H9 (cell line): ENCODE measurements at places on chromosomes 5 and 9. TPM values are rescaled to one million over a fixed set of nuclear protein-coding genes. Genes with fewer than 3 reads are reported as not detected.

GRCh38 chr9:123407217-123407851, 51.3 kb downstream of the CRB2 start:
- DNase-seq: no peak
- H3K27ac ChIP-seq: no peak overlapping the region
- no peaks in the 10 kb centered on the region for H3K27me3 ChIP-seq
- H3K4me3 ChIP-seq: no peak overlapping the region

- no peaks in the 10 kb centered on the region; the same call in 2 of the 3 replicates for H3K36me3 ChIP-seq
- H3K4me3 ChIP-seq: no peak overlapping the region
- H3K27ac ChIP-seq: no peak overlapping the region
- no peak for DNase-seq
- H3K4me1 ChIP-seq: no peaks in the 10 kb centered on the region
- no peaks in the 10 kb centered on the region for H3K27me3 ChIP-seq
Observed at GRCh38 chr9:86485359-86485758, 131.1 kb upstream of the TUT7 start.

GRCh38 chr5:38806775-38807258, 39.0 kb upstream of the OSMR start:
- no peak overlapping the region for H3K27ac ChIP-seq
- no peak for DNase-seq
- no peaks in the 10 kb centered on the region for H3K36me3 ChIP-seq
- H3K27me3 ChIP-seq: no peaks in the 10 kb centered on the region
- H3K4me1 ChIP-seq: 0 out of 2 replicates have a peak, but pooled peaks cover 2% of the 10 kb centered on the region

- no peaks in the 10 kb centered on the region for H3K27me3 ChIP-seq
- no peak overlapping the region for H3K4me3 ChIP-seq
- peaks cover 5% of the 10 kb centered on the region; the same call in 1 of the 2 replicates for H3K4me1 ChIP-seq
- no peak for DNase-seq
Observed at GRCh38 chr5:149598966-149599365, 17.7 kb downstream of the ARHGEF37 start.

- peak overlapping the region; percentile 78 for H3K4me3 ChIP-seq
- no peaks in the 10 kb centered on the region; the same call in 1 of the 2 replicates for H3K36me3 ChIP-seq
- no peak overlapping the region for H3K27ac ChIP-seq
- peaks cover 68% of the 10 kb centered on the region for H3K27me3 ChIP-seq
Observed at GRCh38 chr9:99828054-99828416, 6.3 kb downstream of the NR4A3 start.

- H3K27me3 ChIP-seq: no peaks in the 10 kb centered on the region
- H3K36me3 ChIP-seq: peaks cover 13% of the 10 kb centered on the region
- H3K27ac ChIP-seq: no peak overlapping the region
- no peak for DNase-seq
- H3K4me1 ChIP-seq: peaks cover 2% of the 10 kb centered on the region
Observed at GRCh38 chr5:139597134-139597533, 36.0 kb downstream of the UBE2D2 start.

DNA sequence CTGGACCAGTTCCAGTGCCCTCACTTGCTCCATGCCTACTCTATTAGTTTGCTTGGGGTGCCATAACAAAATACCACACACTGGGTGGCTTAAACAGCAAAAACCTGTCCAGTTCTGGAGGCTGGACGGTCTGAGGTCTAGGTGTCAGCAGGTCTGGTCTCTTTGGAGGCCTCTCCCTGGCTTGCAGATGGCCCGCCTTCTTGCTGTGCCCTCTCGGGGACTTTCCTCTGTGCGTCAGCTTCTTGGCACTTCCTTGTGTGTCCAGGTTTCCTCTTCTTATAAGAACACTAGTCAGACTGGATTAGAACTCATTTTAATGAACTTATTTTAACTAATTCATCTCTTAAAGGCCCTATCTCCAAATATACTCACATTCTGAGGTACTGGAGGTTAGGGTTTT, 97.2 kb downstream of the CARTPT start:
- DNase-seq: no peak
- no peak overlapping the region for H3K4me3 ChIP-seq
- H3K36me3 ChIP-seq: no peaks in the 10 kb centered on the region
- no peaks in the 10 kb centered on the region for H3K27me3 ChIP-seq
- H3K4me1 ChIP-seq: no peaks in the 10 kb centered on the region

DNA sequence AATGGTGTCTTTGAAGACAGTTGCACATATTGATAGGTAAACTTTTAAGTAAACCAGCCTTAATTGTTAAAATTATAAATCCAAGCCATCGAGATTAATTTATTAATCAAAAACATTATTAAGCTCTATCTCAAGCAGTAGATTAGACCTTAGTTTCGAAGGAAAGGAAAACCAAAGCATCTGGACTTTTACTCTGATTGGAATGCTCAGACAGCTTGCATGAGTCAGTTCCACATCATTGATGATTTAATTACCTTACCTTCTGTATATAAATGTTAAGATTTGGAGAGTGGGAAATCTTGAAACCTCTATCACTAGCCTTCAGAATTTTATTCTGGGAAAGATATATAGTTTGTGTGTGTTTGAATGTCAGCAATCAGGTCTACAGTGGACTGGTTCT, 23.9 kb downstream of the DCP2 start:
- H3K27me3 ChIP-seq: no peaks in the 10 kb centered on the region
- H3K27ac ChIP-seq: no peak overlapping the region
- no peaks in the 10 kb centered on the region for H3K4me1 ChIP-seq

DNA sequence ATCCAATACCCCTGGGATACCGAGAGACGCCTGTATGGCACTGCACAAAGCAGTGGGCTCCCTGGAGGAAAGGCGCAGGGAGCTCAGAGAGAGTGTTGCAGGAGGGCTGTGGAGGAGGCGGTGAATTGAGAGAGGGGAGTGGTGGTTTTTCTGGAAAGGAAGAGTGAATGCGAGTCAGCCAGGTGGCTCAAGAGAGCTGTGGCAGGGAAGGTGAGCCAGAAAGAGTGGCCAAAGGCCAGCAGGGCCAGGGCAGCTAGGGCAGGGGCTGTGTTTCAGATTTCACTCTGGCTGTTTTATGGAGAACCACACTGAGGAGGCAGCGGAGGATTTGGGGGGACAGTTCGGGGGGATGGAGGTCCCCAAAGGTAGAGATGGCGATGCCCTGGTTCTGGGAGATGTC, 13.0 kb upstream of the DAB2IP start:
- H3K36me3 ChIP-seq: no peaks in the 10 kb centered on the region
- no peak overlapping the region for H3K4me3 ChIP-seq
- no peak overlapping the region for H3K27ac ChIP-seq
- no peaks in the 10 kb centered on the region for H3K4me1 ChIP-seq
- no peaks in the 10 kb centered on the region for H3K27me3 ChIP-seq
- no peak for DNase-seq

GRCh38 chr9:13137426-13137825, 142.1 kb downstream of the MPDZ start:
- H3K27ac ChIP-seq: no peak overlapping the region
- peaks cover 2% of the 10 kb centered on the region; the same call in 1 of the 2 replicates for H3K4me1 ChIP-seq
- no peak overlapping the region for H3K4me3 ChIP-seq
- no peak for DNase-seq
- H3K27me3 ChIP-seq: no peaks in the 10 kb centered on the region

DNA sequence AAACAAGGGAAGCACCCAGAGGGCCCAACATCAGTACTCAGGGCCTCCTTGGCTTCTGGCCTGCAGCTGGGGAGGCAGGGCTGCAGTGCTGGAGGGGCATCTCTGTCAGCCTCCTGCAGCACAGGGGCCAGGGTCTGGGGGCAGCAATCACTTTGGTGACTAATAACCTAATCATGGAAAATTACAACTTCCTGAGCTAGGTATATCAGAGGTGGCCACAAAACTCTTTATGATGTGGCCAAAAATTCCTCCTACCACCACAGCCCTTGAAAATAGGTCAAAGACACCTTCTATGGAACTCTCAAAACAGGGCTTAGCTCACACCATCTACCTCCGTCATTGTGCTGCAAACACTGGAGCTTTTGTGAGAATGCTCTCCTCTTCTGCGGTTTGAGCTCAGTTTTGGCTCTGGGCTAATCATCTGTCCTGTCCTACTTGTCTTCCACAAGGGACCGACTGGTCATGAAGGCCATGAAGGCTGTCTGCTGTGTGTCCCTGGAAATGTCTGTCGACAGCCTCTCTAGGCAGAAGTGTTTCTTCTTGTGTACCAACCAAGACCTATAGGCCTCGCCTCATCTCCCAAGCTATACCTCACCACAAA, 28.6 kb downstream of the CSF2 start:
- H3K27me3 ChIP-seq: no peaks in the 10 kb centered on the region
- DNase-seq: no peak
- H3K4me3 ChIP-seq: no peak overlapping the region
- H3K36me3 ChIP-seq: no peaks in the 10 kb centered on the region
- no peak overlapping the region for H3K27ac ChIP-seq

DNA sequence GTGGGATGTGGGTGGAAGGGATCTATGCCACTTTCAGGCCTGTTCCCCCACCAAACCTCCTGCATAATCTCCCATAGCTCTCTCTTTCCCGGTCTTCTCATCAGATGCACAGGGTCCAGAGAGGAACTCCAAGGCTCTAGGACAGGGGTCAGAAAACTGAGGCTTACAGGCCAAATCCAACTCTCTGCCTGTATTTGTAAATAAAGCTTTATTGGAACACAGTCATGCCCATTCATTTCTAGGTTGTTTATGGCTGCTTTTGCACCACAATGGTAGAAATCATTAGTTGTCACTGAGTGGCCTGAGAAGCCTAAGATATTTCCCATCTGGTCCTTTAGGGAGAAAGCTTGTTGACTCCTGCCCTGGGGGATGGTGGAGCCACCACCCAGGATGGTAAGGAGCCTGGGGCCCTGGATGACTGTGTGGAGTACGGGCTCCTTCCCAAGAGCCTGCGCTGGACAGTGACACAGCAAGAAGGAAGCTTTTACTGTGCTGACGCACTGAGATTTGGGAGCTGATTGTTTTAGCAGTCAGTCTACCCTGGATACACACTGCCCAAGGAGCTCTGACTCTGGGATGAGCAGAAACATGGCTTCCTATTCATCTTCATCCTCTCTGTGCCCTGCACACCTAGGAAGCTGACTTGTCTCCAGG, 64.0 kb upstream of the RAPGEF1 start:
- no peak overlapping the region for H3K4me3 ChIP-seq
- no peaks in the 10 kb centered on the region for H3K36me3 ChIP-seq
- H3K4me1 ChIP-seq: peaks cover 15% of the 10 kb centered on the region; the same call in 1 of the 2 replicates

DNA sequence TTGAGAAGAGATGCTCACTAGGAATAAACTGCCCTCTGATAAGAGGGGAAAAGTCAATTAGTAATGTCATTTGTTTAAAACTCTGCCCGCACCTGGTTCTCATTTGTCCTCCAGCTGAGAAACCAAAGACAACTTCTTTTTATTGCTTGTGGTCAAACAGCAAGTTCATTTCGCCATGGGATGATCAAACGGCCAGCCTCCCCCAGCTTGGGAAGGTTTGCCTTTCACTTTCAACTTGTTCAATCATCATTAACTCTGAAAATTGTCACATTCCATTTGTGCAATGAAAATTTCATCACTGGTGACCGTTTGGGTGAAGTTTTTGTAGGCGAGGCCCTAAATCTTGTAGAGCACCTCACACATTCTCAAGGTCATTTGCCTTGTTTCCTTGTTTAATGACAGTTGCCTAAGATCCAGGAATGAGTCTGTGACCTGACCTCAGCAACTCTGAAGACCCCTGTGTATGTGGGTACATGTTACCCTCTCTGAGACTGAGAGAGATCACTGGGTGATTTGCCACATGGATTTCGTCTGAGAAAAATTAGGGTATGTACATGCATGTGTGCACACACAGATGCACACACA, 117.7 kb downstream of the MARCHF3 start:
- H3K4me3 ChIP-seq: no peak overlapping the region
- H3K27ac ChIP-seq: no peak overlapping the region
- no peaks in the 10 kb centered on the region for H3K27me3 ChIP-seq
- H3K4me1 ChIP-seq: no peaks in the 10 kb centered on the region

DNA sequence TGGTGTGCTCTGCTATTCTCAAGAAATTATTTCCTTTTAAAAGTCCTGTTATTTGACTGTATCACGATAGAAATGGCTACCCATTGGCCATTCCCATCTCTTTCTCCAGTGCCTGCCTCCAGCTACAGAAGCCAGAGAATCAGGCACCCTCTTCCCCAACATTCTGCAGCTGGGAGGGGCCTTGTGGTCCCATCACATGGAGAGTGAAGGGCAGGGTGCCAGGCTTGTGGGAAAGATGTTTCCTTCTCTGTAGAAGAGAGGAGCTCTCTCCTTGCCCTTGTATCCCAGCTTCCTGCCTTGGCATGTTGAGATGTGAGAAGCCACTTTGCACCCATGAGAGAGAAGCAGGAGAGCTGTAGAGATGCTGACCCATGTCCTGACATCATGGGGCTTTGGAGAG, 465.0 kb downstream of the MTRR start:
- H3K4me3 ChIP-seq: no peak overlapping the region
- H3K27ac ChIP-seq: no peak overlapping the region
- DNase-seq: no peak

DNA sequence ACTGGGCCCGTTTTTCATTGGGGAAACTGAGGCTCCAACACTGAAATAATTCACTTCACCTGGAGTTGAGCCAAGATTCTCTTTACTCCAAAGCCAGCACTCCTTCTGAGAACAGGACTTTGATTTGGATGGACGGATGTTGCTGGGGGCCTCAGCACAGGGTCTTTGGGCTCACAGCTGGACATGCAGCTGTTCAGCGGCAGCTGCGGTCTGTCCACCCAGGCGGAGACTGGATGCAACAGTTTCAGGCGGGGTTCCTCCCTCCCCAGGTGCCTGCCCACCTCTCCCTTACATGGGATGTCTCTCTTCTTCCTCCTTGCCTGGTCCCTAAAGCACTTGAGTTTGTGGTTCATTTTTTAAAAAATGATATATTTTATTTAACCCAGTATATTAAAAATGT, 219.0 kb upstream of the IRX4 start:
- no peaks in the 10 kb centered on the region for H3K27me3 ChIP-seq
- no peaks in the 10 kb centered on the region for H3K36me3 ChIP-seq
- no peak overlapping the region for H3K4me3 ChIP-seq
- no peak overlapping the region for H3K27ac ChIP-seq
- no peak for DNase-seq

DNA sequence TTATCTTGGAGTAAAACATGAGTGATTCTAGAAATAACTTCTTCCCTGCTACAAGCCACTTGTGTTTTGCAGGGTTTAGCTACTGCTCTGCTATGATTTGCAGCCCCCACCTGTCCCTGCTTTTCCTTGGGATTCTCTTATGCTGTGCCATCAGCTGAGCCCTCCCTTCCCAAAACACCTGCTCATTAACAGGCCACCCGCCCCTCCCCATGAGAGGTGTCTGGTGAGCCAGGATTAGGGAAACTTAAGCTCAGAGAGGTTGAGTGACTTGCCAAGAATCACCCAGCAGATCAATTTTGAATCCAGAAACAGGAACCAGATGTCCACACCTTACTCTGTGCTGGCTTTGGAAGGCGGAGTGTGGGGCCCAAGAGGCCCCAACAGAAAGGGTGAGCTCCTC, 111.7 kb upstream of the CXCL14 start:
- no peaks in the 10 kb centered on the region for H3K27me3 ChIP-seq
- no peak overlapping the region for H3K4me3 ChIP-seq
- DNase-seq: no peak
- H3K4me1 ChIP-seq: no peaks in the 10 kb centered on the region
- no peak overlapping the region for H3K27ac ChIP-seq

CDC20B gene
- 0.18 and 0.26 TPM in 2 replicates for total RNA-seq

PCDHA7 gene
- 0.48 and 0.86 TPM in 2 replicates for total RNA-seq

MLLT3 gene
- total RNA-seq: 3.7 and 3.9 TPM in 2 replicates

FGD3 gene
- total RNA-seq: 1.7 and 1.8 TPM in 2 replicates

SPATA31D4 gene
- total RNA-seq: not detected in 2 replicates

FABP6 gene
- 5.2 and 6.2 TPM in 2 replicates for total RNA-seq

LHFPL2 gene
- 26.3 and 26.6 TPM in 2 replicates for total RNA-seq

TRIM36 gene
- total RNA-seq: 14.6 and 19.3 TPM in 2 replicates
